Endothelial cell (in vitro differentiated cells): ENCODE measurements at places on chromosomes 13 and 19.
A peak's percentile ranks its signal among the peaks of the same experiment; 100 is the strongest.

DNA sequence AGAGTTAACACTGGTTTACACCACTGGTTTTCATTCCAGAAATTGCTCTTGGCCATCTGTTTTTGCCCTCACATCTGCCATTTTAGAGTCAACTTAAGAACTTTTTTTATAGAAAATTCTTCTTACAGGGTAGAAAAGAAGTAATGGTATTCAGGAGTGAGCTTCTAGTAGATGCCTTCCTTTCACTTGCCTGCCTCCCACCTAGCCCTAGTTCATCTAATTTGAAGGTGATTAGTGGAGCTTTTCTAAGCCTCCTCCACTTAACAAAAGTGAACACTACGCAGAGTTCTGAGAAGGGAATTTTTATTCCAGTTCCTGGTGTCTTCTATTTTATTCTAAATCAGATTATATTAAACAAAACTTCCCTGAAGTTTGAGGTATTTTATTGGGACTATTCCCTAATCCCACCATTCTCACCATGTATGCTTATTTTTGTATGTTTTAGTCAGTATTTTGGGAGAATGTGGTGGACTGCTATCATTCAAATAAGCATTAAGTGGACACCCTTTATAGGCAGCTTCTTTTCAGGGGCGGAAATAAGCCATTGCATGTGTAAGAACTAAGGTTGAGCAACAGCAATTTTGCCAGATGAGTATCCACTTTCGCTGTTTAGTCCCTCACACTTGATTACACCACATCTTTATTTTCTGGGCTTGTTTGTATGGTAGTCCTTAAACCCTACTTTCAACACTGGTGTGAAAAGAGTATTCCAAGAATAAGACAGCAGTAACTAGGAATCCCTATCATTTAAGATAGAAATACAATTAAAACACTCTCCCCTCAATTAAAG, 156.9 kb downstream of the ENOX1 start:
- no peak for DNase-seq

DNA sequence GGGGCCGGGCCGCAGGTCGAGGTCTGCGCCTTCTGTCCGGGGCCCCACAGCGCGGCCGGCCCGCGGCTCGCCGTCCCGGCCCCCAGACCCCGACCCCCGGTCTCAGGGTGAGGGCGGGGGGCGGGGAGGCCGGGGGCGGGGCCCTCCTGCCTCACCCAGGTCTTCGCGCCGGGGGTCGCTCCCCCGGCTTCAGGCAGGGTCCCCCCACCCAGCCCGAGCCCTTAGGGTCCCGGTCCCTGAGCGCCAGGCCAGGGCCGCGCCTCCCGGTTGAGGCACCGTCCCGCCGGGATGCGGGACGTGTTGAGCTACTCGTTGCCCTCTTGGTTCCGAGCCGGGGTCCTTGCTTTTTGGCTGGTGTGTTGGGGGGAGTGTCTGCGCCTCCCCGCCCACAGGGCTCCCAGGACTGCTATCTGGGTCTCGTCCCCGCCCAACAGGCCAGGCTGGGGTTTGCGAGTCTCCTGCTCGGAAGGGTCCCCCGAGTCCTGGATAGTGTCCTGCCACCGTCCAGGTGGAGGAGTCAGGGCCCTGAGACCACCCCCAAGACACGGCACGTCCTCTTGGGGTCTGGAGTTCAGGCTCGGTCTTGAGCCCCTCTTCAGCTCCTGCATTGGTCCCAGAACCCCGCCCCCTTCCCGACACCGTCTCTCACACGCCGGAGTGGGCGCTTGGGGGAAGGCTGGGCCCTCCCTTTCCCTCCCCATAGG, 452 bp downstream of the PIAS4 start:
- DNase-seq: no peak

DNA sequence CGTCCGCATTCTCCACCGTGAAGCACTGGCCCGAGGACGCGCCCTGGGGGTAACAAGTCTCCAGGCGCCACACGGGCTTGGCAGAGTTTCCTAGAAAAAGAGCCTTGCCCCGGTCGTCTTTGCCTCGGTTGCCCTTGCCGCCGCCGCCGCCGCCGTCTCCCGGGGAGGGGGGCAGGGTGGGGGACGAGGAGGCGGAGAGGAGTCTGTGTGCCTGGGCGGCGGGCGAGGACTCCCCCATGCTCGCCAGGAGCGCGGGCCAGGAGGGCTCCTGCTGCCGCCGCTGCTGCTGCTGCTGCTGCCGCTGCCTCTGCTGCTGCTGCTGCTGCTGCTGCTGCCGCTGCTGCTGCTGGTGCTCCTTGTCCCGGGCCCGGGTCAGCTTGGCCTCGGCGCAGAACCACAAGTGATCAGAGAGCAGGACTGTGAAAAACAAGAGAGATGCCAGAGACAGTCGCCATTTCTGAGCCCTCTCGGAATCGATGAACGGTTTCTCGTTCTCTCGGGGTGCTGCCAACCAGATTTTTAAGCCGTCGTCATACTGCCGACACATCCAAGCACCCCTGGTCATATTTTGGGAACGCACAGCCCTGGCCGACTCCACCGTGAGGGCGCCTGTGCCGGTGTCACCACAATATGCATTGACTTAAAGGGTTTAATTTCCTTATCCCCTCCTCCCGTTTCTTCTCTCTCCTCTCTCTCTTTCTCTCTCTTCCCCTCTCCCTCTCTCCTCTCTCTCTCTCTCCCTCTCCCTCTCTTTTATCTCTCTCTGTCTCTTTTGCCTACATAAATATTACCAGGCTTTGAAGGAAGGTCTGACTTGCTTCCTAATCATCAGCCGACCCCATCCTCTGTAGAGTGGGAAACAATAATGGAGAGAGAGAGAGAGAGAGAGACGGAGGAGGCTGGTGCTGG, 349.1 kb downstream of the LIG4 start:
- peak; percentile 41 for DNase-seq

- DNase-seq: no peak
Observed at GRCh38 chr19:49544154-49544553, 16.4 kb downstream of the RCN3 start.

- DNase-seq: no peak
Observed at GRCh38 chr19:6772028-6772865, at the start of gene VAV1. Gene VAV1 (plus strand): TSS chr19:6772708. CDS start chr19:6772808, 100 bp downstream.

DNA sequence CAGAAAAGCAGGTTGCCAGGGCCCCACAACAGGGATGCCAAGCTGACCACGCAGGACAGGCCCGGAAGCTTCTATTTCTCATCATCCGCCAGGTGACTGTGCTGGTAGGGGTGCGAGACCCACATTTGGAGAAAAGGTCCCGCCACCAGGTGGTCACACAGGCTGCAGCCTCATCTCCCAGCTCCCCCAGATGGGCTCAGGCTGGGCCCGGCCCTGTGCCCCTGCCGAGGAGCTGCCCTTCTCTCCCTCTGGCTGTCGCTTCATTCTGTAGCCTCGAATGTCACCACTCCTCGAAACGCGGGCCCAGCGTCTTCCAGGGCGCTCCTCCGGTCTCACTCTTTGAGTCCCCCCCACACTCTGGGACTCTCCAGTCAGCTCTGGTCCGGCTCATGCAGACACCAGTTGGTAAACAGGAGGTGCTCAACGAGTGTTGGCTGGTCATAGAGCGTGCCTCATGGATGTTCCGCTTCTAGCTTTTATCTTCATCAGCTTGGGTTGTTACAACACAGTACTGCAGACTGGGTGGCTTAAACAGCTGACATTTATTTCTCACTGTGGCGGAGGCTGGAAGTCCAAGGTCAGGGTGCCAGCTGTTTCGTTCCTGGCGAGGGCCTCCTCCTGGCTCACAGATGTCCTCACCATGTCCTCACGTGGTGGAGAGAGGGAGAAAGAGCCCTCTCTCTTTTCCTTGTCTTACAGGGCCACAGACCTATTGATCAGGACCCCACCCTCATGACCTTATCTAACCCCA, 87.1 kb downstream of the TEX29 start:
- DNase-seq: no peak

DNA sequence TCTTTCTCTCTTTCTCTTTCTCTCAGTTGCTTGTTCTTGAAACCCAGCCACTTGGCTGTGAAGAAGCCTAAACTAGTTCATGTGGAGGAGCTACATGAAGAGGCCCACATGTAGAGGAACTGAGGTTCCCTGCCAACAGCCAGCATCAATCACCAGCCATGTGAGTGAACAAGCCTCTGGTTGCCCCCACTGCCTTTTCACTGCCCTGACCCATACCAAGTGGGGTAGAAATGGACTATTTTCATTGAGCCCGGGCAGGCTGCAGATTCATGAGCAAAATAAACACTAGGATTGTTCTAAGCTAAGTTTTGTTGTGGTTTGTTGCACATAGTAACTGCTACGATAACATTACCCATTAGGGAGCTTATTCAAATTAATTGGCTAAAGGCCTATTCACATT, 78.7 kb upstream of the FAM216B start:
- no peak for DNase-seq

DNA sequence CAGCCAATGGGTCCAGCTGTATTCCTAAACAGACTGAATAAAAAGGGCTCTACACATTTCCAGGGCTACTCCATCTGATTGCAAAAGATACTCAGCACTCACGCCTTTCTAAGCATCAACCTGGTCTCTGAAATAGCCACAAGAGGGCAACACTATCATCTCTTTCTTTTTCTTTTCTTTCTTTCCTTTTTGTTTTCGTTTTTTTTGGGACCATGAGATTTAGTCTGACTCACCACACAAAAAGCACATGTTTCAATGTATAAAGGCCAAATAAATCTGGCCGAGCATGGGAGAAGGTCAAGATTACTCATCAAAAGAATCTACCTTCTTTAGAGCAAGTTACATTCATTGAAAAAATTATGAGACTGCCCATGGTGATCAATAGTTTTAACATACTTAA, 805.6 kb upstream of the ARGLU1 start:
- DNase-seq: no peak

DNA sequence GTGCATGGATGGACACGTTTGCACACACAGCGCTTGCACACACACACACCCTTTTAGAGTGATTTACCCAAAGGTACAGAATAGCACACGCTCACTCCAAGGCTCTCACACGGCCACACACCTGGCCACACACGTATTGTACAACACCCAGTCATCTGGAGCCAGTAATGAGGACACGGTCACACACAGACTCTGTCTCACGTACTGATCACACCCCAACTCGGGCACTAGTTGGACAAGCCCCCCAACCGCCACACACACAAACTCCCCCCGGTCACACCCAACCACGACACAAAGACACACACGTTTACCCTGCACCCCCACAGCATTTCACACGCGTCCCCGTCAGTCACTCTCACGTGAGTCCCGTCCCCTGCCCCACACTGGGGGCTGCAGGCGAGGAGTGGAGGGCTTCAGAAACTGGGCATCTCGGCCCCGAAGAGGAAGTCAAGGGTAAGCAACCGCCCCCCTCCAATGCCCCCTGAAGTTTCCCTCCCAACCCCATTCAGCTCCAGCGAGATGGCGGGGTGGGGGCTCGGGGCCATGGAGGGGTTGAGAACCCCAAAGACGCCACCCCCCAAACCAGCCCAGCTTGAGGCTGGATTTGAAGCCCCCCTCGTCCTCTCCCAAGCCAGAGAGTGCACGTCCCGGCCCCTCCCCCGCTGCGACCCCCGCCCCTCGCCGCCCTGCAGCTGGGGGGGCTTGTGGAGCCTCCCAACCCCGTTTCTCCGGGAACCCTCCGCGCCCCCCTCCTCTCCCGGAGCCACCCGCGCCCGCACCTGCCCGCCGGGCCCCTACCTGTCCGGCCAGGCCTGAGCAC, 599 bp downstream of the OLFM2 start:
- DNase-seq: no peak

- no peak for DNase-seq
Observed at GRCh38 chr13:111410232-111411021, 90.0 kb downstream of the TEX29 start.

- no peak for DNase-seq
Observed at GRCh38 chr19:20273951-20274570, 107.0 kb downstream of the ZNF486 start.

- no peak for DNase-seq
Observed at GRCh38 chr13:23504180-23504579, 66.0 kb upstream of the TNFRSF19 start.

DNA sequence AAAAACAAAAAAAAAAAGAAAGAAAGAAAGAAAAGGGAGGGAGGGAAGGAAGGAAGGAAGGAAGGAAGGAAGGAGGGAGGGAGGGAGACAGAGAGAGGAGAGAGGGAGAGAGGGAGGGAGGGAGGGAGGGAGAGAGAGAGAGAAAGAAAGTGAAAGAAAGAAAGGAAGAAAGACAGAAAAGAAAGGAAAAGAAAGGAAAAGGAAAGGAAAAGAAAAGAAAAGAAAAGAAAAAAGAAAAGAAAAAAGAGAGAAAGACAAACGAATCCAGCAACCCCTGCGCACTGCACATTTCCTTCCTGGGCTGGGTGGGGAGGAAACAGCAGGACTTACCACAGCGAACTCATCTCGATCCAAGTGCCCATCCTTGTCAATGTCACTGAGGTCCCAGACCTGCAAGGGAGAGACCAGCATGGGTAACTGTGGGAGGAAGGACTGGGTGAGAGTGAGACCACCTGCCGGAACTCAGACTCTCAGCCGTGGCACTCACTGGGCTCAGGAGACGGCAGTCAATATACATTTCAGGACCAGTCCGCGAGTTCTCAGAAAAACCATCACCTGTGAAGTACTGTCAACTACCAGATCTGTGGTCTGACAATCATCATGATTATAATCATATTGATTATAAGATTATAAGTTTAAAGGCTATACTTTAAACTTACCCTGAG, 43.3 kb downstream of the EPS15L1 start:
- no peak for DNase-seq

DNA sequence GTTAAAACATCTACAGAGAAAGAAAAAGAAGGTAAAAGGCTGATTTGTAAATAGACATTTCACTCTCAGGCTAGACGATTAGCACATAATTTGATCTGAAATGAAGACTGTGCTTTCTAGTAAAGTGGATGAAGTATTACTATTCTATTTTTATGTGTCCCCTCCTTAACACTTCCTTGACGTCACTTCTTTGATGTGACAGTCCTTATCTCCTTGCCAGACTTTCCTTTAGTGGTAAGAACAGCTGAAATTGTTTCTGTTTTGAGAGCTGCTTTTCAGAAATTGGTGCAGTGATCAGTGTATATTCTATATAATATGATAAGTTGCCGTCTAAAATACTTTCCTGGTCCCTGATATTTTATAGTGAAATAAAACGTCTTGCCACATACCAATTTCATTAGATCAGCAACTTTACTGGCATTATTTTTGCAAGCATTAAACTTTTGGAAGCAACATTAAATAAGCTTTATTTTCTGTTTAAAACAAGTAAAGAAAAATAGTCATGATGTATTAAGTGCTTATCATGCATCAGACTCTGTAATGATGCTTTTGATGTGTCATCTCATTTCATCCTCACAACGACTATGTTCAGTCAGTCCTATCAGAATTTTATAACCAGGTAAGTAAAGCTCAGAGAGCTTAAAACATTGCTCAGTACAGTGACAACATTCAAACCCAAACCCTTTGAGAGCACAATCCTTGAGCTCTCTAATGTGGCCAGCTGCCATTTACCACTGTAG, 210.3 kb upstream of the PCDH9 start:
- DNase-seq: no peak
